Activated CD4-positive, alpha-beta T cell treated with anti-CD3 and anti-CD28 coated beads, Interleukin-2, amount 50 U/mL, for 24 hours (primary cell): ENCODE measurements at places on chromosomes 6 and 20.

DNA sequence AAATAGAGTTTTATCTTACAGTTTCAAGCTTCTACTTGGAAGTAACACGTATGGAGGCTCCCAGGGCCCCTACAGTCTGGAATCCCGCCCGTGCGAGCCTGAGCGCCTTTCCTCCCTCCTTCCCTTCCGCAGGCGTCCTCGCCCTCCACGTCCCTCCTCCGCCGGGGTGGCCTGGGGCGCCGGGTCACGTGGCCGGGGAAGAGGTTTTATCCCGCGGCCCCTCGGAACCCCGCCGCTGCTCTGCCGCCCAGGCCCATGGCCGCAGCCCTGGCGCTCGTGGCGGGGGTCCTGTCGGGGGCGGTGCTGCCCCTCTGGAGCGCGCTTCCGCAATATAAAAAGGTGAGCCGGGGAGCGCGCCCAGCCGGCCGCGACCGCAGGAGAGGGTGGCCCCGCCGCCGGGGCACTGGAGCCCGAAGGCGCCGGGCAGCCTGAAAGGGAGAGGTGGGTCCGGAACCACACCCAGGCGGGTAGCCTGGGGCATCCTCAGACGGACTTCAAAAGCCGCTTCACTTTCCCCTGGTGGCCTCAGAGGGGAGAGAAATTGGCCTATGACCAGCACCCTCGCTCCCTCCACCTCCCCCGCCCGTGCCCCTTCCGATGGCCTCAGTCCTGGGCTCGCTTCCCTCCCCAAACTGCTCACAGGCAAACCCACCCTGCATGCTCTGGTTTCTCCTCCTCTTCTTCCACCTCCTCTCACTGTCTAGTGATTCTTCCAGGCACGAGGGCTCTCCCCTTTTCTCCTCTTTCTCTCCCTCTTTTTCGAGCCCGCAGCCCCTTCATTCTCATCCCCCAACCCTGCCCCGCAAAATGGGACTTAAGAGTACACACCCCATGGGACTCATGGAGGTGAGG lies at the start of gene CLPSL2:
CLPSL2 (plus strand) TSS at position 235 of the 852 bp plus-strand sequence; CDS start at position 256, 21 bp downstream.
- no peak for DNase-seq

DNA sequence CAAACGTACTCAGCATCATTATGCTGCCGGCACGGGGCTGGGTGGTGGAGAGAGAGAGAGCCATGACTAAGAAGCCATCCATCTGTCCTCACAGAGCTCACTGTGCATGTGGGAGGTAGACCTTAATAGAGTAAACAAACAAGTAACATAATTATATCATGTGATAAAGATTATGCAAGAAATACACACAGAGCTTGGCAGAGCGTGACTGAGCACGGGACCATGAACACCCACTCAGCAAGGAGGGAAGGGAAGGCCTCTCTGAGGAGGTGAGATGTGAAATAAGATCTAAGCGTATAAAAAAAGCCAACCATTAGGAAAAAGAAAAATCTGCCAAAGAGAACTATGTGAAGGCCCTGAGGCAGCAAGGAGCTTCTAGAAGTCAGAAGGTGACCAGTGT lies 207.5 kb downstream of the PTPRT start:
- DNase-seq = no peak

GRCh38 chr6:30267423-30267822 lies 54.2 kb upstream of the TRIM26 start:
- DNase-seq = no peak

- DNase-seq = no peak
Measured at GRCh38 chr6:170091000-170091638, 199.8 kb downstream of the DLL1 start.

- no peak for DNase-seq
Measured at GRCh38 chr6:117267766-117268534, 2.6 kb downstream of the VGLL2 start.

- no peak for DNase-seq
Measured at GRCh38 chr6:127732927-127733326, 156.0 kb downstream of the C6orf58 start.

DNA sequence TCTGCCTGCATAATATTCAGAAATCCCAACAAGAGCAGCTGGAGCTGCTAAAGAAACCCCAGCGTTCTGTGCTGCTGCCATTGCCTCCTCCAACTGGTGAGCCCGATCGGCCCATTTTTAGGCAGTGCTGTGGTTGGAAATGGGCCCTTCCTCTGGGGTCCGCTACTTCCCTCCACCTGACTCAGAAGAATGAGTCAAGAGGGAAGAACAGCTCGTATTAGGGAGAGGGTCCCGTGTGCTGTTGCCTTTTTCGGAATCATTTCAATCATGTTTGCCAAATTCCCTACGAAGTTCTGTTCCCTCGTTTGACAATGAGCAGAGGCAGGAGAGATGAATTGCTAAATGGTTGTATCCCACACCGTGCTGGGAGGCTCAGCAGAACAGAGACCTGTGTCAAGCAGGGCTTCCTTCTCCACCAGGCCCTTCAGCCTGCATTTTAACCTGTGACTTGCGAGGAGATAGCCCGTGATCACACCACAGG lies 38.4 kb downstream of the THBS2 start:
- DNase-seq = no peak
